ENCODE measurements at places on chromosomes 12 and 14.

DNA sequence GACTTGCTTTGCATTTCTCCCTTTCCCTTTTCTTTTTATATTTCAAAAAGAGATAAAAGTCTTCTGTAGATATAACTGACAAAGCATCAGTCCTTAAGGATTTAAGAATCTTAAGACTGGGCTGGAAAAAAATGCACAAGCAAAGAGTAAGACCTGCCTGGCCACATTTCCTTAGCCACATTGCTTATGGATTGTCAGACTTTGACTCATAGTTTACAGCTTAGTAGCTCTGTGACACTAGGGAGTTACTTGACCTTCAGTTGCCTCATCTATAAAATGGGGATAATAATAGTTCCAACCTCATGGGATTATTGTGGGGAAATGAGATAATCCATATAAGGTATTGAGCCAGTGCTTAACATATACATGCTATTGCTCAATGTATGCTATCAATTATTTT lies 66.4 kb upstream of the STK38L start:
- DNase-seq = no peak

- DNase-seq = no peak
Measured at GRCh38 chr12:88897723-88898122, 317.5 kb upstream of the KITLG start.

- peak; percentile 48 for DNase-seq
Measured at GRCh38 chr12:120041386-120042231, 52.6 kb downstream of the BICDL1 start.

GRCh38 chr12:116538076-116538591 lies 21.0 kb upstream of the MAP1LC3B2 start:
- DNase-seq = no peak

DNA sequence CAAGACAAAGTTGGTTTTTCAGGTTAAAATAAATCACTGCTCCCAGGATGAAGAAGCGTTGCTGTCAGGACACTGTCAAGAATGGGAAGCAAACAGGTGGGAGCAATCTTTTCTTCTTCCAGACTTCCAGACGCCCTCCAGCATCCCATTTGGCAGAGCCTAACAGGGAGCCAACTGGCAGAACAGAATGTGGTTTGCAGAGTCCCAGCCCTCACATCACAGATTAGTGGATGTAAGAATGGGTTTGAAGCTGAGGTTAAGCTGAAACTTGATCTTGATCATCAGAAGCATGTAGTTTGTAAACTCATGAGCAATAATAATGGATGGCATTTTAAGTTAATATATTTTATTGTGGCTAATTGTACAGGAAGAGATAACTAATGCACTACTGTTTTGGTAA lies 636.4 kb downstream of the SLC6A15 start:
- no peak for DNase-seq

DNA sequence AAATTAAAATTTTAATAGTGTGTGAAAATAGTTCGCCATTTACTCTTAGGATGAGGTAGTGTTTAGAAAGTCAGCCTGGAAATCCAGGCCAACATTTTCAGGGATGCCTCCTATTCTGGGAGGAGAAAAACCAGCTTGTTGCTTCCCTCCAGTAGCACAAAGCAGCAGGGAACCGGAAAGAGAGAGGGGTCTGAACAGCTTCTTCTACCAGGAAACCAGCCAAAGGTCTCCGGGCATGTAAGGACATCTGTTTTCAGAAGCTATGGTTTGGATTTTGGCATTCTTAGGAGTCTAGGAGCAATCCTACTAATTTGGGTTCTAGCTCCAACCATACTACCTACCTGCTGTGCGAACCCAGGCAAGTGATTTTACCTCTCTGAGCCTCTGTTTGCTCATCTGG lies 85.3 kb downstream of the DPF3 start:
- DNase-seq = no peak

- DNase-seq = no peak
Measured at GRCh38 chr12:40581889-40582288, 110.3 kb upstream of the CNTN1 start.

DNA sequence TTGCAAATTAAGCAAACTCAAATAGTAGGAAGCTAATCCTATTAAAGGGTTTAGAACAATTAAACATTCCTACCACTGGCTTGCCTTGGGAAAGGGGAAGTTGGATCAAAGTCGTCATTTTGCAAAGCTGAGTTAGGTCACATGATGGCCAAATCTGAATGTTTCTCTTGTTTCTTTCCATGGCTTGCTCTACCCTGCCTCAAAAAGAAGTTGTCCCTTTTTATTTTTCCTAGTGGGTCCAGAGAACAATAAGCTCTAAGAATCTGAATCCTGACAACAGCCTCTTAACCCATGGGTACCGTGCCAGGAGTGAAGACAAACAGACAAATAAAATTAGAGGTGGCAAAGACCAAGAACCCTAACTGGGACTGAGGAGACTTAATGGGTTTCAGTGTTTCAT lies 26.2 kb upstream of the NPFF start:
- no peak for DNase-seq

DNA sequence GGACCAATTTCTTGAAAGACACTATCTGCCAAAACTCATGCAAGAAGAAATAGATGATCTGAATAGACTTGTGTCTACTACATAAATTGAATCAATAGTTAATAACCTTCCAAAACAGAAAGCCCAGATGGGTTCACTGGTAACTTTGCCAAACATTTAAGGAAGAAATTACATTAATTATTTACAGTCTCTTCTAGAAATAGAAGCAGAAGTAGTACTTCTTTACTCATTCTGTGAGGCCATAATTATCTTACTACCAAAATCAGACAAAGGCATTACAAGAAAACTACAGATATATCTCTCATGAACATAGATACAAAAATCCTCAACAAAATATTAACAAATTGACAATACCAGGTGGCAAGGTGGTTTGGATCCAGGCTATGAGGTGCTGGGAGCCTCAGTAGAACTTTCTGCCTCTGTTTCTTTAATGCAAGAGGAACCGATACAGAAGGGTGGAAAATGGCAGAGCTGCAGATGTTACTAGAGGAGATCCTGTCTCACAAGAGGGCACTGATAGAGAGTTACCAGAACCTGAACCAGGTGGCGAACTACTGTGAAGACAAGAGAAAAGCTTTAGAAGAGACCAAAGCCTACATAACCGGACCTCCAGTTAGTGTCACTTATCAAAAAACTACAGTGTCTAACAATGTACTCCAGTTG lies 33.7 kb upstream of the KTN1 start:
- DNase-seq = no peak

- DNase-seq = no peak
Measured at GRCh38 chr14:61003571-61003970, 22.5 kb downstream of the SLC38A6 start.

DNA sequence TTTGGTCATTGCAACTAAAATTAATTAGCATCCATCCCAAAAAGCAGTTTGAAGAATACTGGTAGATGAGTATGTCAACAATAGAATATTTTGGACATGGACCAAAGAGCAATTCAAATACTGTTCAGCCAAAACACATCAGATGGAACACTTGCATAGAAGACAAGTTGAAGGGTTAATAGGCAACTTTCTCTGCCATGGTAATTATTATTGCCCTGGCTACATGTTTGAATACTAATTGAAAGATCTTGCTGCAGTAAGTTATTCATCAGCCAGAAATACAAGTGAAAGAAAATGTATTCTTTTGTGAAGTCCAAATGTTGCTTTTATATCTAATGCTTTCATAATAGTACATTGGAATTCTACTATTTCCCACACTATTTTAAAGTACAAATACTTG lies 10.1 kb downstream of the ANO6 start:
- no peak for DNase-seq

- DNase-seq = peak; percentile 18
Measured at GRCh38 chr12:121182222-121182893, 27.6 kb upstream of the P2RX4 start.

- DNase-seq = no peak
Measured at GRCh38 chr14:98937712-98938505, 334.1 kb downstream of the BCL11B start.

- DNase-seq = peak; percentile 36
Measured at GRCh38 chr12:106226884-106227640, 20.8 kb downstream of the CKAP4 start.

DNA sequence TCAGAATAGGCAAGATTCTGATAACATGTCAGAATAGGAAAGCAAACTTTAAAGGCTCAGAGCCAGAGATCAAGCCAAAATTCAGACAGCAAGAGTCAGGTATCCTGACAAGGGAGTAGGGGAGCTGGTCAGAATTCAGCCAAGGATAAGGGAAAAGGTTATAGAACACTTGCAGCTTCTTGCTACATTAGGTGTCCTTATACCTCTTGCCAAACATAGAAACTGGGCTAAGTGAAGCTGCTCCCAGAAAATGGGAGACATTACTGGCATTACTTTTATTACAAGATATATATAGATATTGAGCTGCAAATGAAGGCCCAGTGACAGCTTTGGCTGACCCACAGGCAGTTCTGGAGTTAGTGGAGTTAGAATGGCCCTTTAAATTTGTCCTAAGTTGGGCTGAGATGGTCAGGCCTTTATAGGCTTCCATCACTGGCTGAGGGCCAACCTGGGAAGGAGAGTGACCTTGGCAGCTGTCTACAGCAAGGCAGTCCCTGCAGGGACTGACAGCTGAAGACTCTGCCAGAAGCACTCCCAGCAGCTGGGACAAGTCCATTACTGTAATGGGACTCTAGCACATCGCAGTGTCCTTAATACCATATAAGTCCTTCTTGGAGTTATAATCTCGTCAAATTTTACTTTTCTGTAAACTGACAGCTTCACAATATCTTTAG lies 83.0 kb downstream of the LRRC9 start:
- no peak for DNase-seq

- DNase-seq = peak; percentile 17
Measured at GRCh38 chr14:102095871-102096568, 9.2 kb upstream of the HSP90AA1 start.

- DNase-seq = no peak
Measured at GRCh38 chr12:27996761-27997160, 24.2 kb upstream of the PTHLH start.

- no peak for DNase-seq
Measured at GRCh38 chr12:109069307-109070271, 17.2 kb downstream of the USP30 start.

- DNase-seq = no peak
Measured at GRCh38 chr14:35506461-35506860, 27.5 kb upstream of the INSM2 start.

DNA sequence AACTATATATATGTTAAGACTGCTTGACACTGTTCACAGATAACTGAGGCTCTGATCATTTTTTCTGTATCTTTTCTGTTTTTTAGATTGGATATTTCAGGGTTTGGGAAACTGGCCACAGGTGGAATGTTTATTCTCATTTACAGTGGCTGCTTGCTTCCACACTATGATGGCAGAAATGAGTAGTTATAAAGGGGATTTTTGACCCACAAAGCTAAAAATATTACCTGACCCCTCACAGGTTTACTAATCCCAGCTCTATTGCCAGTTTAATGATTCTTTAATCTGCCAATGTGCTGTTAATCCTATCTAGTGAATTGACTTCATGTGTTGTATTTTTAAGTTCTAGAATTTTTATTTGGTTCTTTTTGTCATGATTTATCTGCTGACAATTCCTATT lies 29.6 kb downstream of the ACADS start:
- no peak for DNase-seq

DNA sequence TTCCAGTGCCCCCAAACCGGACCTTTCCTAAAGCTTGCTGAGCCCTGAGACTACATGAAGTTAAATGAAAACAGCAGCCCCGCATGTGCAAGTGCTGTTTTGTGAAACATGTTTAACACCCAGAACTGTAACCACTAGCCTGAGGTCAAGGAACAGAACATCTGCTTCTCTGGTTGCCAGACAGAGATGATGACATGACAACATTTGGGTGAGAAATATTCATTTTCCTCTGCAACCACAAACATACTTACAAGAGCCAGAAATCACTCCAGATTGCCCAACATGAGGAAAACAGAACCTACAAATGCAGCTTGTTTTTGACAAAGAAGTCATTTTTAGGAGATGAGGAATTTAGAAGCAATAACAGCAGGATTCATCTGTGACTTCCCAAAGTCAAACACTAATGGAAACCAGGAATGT lies 110.4 kb downstream of the BCAT1 start:
- peak; percentile 64 for DNase-seq

DNA sequence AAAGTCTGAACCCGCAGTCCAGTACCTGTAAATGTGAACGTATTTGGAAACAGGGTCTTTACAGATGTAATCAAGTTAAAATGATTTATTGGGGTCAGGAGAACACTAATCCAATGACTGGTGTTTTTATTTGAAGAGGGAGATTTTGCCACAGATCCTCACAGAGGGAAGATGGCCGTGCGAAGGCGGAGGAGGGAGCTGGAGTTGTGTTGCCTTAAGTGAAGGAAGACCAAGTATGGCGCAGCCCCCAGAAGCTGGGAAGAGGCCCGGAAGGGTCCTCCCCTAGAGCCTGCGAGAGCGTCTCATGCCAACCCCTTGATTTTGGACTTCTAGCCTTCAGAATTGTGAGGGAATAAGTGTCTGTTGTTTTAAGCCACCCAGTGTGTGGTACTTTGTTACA lies 102.8 kb upstream of the NUDT4 start:
- DNase-seq = no peak

All from activated CD8-positive, alpha-beta T cell treated with anti-CD3 and anti-CD28 coated beads for 36 hours (primary cell).